ENCODE measurements at places on chromosomes 5 and 9.

DNA sequence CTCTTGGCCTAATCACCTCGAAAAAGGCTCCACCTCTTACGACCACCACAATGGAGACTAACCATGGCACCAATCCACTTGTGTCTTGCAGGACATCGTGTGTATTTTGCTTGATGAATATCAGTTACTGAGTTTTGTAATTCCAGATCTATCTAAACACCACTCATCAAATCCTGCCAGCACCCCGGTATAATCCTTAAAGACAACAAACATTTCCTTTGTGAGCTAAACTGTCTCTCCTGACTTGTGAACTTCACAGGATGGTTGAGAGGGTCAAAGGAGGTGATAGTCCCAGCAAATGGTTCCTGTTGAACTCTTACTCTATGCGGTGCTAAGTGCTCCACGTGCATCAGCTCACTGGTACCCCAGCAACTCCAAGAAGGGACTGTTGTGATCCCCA, 4.0 kb upstream of the TOR1B start:
- DNase-seq: no peak

- DNase-seq: no peak
Observed at GRCh38 chr5:135232958-135233357, 166.1 kb downstream of the MACROH2A1 start.

DNA sequence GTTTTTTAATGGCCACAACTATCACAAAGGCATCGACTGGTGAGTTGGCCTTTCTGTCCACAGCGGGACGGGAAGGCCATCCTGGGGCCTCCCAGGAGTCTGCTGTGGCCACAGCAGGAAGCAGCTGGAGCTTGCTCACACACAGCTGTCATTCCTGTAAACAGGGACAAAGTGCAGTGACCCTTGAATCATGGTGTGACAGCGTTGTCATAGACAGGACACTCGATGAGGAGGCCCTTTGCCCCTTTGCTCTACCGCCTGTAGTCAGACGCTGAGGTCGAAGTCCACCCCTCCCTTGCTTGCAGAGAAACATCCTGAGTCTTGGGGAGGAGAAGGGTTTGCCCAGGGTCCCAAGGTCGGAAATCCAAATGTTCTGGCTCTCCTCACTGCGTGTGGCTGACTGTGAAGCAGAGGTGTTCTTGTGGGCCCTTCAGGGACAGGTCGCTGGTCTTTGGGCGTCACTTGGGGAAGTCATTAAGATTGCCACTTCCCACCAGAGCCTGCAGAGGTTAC, 35.1 kb downstream of the NDST1 start:
- DNase-seq: no peak

GRCh38 chr5:132471944-132472343, 18.6 kb downstream of the IRF1 start:
- no peak for DNase-seq

DNA sequence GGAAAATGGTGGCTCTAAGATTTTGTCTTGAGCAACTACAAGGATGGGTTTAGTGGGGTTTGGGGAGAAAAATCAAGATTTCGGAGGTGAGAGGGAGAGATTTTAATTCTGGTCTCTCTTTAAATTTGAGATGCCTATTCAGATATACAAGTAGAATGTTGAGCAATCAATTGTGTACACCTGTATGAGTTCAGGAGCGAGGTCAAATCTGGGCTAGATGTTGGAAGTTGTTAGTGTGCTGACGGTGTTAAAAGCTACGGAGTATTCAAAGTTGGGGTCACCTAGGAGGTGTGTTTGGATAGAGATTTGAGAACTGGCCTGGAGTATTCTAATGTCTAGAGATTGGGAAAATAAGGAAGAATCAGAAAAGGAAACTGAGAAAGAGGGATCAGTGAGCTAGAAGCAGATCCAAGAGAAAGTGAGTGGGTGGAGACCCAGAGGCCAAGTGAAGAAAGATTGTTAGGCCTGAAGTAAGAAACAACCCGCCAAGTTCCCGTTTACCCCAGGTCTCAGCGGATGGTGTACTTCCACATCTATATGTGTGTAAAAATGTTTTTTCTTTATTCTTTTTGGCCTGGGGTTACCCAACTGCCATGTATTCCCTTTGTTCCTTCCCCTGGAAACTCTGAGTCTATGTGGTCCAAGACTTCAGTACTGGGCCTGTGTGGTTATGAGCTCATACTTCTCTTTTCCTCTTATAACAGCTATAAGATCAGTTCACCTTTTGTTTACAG, 11.9 kb upstream of the ARHGAP26 start:
- DNase-seq: no peak

- no peak for DNase-seq
Observed at GRCh38 chr9:227860-228259, 13.2 kb downstream of the DOCK8 start.

GRCh38 chr9:76530458-76531110, 71.6 kb downstream of the GCNT1 start:
- no peak for DNase-seq
